ENCODE measurements at places on chromosomes 4 and X. TPM values are rescaled to one million over a fixed set of nuclear protein-coding genes. Genes with fewer than 3 reads are reported as not detected.

DNA sequence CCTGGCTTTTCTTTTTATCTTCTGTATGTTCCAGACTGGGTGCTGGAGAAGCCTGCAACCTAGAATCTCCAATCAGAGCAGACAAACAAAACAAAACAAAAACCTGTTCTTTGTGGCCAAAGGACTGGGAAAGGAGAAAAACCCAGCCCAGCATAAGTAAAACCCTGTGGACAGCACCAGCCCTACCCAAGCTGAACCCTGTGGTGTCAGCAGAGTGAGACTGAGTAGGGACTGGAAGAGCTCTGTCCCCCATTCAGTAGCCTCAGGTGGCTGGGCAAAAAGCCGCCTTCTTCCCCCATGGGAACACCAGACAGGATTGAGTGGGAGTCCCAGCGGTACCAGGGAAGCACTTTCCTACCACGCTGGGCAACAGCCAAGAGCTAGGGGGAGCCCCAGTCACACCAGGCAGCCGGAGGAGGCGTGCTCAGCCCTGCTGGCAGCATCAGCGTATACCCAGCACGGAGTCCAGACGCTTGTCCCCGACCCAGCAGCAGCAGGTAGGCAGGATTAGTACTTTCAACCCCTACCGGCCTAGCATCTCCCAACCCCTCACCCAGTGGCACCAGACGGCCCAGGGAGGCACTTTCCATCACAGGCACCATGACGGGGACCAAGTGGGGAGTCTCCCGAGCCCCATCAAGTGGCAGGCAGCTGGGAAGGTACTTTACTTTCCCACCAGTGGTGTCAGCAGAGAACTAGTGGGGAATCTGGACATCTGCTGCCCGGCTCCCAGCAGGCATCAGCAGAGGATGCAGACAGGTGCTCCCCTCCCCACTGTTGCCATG, 8.6 kb upstream of the JADE3 start:
- H3K27me3 ChIP-seq = no peaks in the 10 kb centered on the region
- no peak overlapping the region for H3K27ac ChIP-seq
- H3K36me3 ChIP-seq = no peaks in the 10 kb centered on the region
- no peaks in the 10 kb centered on the region for H3K4me1 ChIP-seq

GRCh38 chrX:3651277-3651676, 62.2 kb downstream of the PRKX start:
- H3K27ac ChIP-seq = no peak overlapping the region
- no peaks in the 10 kb centered on the region for H3K4me1 ChIP-seq
- no peak overlapping the region for H3K4me3 ChIP-seq
- no peaks in the 10 kb centered on the region for H3K36me3 ChIP-seq
- DNase-seq = no peak

- DNase-seq = no peak
These were observed 65.3 kb upstream of the CCSER1 start for GRCh38 chr4:90061881-90062280.

- no peak overlapping the region for H3K27ac ChIP-seq
- H3K4me1 ChIP-seq = no peaks in the 10 kb centered on the region
- DNase-seq = no peak
- no peaks in the 10 kb centered on the region for H3K27me3 ChIP-seq
- H3K36me3 ChIP-seq = no peaks in the 10 kb centered on the region
These were observed 460.4 kb upstream of the GALNT7 start for GRCh38 chr4:172708184-172708583.

DNA sequence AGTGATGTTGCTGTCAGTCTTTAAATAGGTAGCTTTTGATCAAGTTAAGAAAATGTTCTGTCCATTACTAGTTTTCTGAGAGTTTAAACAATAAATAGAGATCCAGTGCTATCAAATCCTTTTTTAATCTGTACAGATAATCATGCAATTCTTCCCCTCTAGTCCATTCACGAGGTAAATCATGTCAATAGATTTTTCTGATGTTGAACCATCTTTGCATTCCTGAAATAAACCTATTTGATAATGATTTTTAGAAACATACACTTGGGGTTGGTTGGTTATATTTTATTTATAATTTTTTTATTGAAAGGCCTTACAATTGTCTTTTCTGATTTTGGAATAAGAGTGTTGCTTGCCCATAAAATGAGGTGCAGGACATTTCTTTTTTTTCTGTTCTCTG, 95.0 kb downstream of the FAM53A start:
- H3K36me3 ChIP-seq = no peaks in the 10 kb centered on the region
- H3K27me3 ChIP-seq = no peaks in the 10 kb centered on the region
- H3K4me1 ChIP-seq = no peaks in the 10 kb centered on the region
- no peak for DNase-seq

DNA sequence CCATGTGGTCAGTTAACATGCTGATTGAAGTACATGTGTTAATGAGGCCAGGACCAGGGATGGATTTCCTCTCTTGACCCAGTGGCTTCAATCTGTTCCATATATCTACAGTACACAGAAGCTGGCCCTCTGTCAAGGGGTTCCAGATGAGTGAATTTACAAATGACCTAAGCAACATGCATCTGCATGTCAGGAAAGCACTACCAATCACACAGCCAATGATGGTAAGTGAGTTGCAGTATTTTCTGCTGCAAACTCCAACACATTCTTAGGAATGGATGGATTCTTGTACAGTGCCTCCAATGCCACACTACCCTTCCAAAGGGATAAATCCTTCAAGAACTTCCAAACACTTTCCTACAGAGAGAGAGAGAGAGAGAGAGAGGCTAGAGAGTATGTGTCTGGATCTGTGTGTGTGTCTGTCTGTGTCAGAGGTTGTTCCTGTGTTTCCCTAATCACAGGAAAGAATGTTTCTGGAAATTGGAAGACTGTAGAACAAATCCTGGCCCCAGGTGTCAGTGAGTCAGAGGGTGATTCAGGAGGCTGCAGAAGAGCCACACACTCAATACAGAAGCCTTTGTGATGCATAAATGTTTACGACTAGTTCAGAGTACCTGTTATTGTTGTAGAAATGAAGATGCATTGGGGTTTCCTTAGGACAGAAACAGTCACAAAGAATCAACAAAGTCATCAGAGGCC, 107.5 kb downstream of the GUCY2F start:
- H3K4me3 ChIP-seq = no peak overlapping the region
- no peaks in the 10 kb centered on the region for H3K4me1 ChIP-seq
- H3K36me3 ChIP-seq = no peaks in the 10 kb centered on the region
- no peak for DNase-seq
- H3K27me3 ChIP-seq = no peaks in the 10 kb centered on the region

- no peaks in the 10 kb centered on the region for H3K36me3 ChIP-seq
- DNase-seq = no peak
These were observed 364.9 kb downstream of the ZNF674 start for GRCh38 chrX:46180258-46180687.

DNA sequence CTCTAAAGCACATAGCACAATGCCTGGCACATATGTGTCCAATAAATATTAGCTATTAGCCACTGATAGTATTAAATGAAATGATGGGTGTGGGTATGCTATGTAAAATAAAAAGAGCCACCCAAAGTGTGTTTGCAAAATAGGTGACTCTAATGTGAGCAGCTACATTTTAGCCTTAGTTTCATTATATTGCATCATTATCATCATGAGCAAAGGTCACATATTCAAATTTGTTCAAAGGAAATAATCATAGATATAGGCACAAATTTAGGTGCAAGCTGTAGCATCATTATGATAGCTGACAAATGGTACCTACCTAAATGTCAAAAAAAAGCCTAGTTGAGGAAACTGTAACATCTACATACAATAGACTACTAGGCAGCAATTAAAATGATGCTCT, 373.9 kb upstream of the FGF13 start:
- no peaks in the 10 kb centered on the region for H3K36me3 ChIP-seq
- H3K27ac ChIP-seq = no peak overlapping the region
- no peaks in the 10 kb centered on the region for H3K27me3 ChIP-seq

Gene VCX
- total RNA-seq = 0.76 TPM

Gene UPF3B
- 1.8 TPM for total RNA-seq
